SK-N-DZ (cell line): ENCODE measurements at places on chromosomes 13 and 19.

DNA sequence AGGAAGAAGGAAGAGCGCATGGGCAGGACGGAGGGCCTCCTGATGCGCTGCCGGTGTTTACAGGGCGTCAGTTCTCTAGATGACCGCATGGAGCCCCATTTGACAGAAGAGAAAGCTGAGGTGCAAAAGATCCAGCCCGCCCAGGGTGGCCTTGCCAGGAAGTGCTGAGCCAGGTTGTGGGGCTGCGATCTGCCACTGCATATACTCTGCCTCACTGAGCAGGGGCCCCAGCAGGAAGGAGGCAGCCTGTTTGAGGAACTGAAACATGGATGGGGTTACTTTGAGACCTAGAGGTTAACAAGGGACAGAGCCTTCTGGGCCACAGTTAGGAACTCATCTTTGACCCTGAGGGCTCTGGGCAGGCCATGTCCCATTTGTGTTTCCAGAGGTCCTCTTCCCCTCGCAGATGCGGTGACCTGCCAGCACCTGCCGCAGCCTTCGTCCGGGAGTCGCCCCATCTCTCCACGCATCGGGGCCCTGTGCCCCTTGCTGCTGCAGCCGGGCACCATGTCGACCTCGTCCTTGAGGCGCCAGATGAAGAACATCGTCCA, 3.2 kb downstream of the EPN1 start:
- DNase-seq, result no peak

- DNase-seq, result no peak
These were observed 298.8 kb downstream of the LMO7 start for GRCh38 chr13:75934889-75935288.

DNA sequence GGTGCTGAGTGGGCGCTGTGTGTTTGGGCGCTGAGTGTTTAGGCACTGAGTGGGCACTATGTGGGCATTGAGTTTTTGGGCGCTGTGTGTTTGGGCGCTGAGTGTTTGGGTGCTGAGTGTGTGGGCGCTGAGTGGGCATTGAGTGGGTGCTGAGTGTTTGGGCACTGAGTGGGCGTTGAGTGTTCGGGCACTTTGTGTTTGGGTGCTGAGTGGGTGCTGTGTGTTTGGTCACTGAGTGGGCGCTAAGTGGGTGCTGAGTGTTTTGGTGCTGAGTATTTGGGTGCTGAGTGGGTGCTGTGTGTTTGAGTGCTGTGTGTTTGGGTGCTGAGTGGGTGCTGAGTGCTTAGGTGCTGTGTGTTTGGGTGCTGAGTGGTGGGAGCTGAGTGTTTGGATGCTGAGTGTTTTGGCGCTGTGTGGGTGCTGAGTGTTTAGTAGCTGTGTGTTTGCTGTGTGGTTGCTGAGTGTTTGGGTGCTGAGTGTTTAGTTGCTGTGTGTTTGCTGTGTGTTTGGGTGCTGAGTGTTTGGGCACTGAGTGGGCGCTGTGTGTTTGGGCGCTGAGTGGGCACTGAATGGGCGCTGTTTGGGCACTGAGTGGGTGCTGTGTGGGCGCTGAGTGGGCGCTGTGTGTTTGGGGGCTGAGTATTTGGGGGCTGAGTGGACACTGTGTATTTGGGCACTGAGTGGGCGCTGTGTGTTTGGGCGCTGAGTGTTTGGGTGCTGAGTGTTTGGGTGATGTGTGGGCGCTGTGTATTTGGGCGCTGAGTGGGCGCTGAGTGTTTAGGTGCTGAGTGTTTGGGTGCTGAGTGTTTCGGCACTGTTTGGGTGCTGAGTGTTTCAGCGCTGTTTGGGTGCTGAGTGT, 47.2 kb upstream of the F7 start:
- DNase-seq, result no peak

DNA sequence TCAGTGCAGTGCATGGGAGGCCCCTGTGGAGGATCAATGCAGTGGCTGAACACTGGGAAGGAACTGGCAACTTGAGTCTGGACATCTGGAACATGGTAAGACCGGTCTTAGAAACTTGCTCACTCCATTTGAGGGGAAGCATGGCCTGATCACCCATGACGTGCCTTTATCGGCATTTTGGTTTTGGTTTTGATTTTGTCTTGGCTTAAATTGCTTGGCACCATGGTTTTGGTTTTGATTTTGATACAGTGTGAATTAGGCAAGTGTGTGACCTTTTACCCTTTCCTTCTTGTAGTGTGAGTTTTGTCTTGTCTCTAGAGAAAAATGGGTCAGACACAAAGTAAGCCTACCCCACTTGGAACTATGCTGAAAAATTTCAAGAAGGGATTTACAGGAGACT, 77.3 kb downstream of the ZNF486 start:
- no peak for DNase-seq

GRCh38 chr19:10713317-10713716, 4.6 kb upstream of the DNM2 start:
- DNase-seq, result no peak

DNA sequence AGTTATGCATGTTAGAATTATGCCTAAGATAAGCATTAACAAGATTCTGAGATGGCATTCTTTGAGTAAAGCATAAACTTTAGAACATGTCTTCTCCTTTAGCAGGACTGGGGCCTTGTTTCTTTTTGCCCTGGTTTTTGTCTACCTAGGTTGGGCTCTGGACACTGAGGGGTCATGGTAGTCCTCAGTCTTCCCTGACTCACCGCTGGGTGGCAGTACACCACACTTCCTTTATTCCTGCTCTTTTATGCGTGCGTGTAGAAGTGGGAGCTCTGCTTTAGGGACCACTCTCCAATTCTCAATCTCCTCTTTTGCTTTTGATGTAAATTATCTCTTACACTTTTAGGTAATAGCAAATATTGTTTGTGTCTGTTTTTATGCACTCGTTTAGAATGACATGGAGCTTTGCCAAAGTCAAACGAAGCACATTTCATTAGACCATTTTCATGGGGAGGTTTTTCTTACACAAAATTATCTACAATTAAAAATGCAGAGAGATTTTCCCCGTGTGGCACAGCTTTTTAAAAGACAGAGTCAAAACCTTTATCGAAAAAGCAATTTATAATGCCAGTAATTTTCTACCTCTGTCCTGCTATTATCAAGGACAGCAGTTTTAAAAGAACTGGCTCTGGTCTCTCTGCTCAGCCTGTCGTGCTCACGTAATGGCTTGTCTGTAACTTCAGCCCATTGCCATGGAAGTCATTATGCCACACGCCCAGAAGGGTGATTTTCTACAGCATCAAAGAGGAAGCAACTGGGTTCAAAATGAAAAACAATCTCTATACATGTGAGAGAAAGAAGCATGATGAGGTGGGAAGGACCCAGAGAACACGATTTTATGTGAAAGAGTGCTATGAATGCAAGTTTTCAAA, 413.9 kb downstream of the COG6 start:
- peak; percentile 47 for DNase-seq

- DNase-seq, result no peak
These were observed at the start of gene TMEM238 for GRCh38 chr19:55384131-55384919. TSS of gene TMEM238 (minus strand) at chr19:55384292. CDS start at chr19:55384259, 33 bp downstream.

DNA sequence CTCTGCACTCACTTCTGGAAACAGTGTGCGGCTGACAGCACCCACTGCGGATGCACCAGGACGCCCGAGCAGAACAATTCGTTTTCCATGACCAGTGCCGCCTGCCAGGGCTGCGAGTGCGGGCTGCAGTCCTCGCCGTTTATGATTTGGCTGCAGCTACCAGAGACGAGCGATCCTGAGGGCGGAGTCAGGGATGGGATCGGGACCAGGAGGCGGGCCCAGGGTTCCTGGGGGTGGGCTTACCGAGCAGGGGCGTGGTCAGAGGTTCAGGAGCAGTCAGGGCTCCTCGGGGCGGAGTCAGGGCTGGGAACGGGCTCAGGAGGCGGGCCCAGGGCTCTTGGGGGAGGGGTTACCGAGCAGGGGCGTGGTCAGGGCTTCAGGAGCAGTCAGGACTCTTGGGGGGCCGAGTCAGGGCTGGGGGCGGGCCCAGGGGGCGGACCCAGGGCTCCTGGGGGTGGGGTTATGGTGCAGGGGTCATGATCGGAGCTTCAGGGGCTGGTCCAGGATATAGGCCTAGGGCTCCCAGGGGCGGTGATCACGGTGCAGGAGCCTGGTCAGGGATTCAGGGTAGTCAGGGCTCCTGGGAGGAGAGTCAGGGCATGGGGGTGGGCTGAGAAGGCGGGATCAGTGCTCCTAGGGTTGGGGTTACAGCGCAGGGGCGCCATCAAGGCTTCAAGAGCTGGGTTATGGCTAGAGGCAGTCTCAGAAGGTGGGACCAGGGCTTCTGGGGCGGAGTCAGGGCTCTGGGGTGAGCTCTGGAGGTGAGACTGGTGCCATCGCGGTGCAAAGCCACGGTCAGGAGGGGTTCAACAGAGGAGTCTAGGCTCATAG, 1.7 kb downstream of the KLK4 start:
- DNase-seq, result peak; percentile 94

DNA sequence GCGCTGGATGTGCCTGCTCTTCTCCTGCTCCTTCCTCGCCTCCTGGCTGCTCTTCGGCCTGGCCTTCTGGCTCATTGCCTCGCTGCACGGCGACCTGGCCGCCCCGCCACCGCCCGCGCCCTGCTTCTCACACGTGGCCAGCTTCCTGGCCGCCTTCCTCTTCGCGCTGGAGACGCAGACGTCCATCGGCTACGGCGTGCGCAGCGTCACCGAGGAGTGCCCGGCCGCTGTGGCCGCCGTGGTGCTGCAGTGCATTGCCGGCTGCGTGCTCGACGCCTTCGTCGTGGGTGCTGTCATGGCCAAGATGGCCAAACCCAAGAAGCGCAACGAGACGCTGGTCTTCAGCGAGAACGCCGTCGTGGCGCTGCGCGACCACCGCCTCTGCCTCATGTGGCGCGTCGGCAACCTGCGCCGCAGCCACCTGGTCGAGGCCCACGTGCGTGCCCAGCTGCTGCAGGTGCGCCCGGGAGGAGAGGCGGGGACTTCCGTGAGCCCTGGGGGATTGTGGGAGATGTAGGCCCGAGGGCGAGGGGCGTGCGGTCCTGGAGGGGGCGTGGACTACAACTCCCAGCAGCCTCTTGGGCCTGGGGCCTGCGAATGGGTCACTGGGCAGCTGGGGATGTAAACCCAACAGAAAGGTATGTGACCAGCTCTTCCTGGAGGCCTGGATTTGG, 6.7 kb downstream of the KCNJ14 start:
- no peak for DNase-seq

GRCh38 chr13:21074546-21074945, 13.2 kb upstream of the LATS2 start:
- peak; percentile 4 for DNase-seq

DNA sequence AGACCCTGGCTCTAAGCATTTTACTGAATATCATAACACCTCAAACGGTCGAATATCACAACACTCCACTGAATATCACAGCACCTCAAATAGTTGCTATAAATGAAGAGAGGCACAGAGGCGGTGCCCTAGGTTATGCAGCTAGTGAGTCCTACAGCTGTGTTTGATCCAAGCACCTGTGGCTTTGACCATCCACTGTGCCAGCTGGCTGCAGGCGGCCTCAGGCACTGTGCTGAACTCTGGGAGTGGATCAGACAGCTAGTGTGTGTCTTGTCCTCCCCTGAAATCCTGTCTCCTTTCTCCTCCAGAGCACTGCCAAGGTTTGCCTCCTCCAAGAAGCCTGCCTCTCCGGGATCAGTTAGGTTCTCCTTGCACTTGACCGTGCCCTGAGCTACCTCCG, 7.3 kb downstream of the NOSIP start:
- no peak for DNase-seq

- DNase-seq, result no peak
These were observed 668.4 kb downstream of the DIAPH3 start for GRCh38 chr13:59495299-59495698.

DNA sequence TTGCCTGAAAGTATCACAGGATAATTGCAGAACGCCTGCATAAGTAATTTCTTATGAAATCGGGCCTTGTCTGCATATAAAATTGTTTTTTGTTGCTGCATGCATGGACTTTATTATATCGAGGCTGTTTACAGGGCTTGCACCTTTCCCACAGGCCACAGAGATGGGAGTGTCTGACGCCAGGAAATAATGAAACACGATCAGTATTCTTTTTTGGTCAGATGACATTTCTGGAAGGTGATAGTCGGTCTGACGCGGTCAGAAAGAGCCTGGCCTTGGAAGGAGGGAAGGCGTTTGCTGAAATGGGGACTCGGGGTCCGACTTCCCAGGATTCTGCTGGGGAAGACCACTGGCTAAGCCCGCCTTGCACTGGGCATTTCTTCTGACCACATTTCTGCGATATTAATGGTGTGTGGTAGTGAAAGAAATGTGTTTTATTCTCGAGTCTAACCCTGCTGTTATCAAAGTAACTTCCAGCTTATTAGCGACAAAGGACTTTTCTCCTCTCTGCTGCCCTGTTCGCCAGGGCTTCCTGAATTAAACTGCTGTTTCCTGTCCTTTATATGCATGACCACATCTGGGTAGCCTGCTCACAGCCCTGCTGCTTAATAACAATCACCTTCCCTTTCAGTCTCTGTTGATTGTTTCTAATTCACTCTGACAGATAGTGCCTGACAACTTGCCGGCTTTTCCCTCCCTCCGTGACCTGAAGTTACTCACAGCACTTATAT, 11.6 kb upstream of the ZNF536 start:
- DNase-seq, result no peak

GRCh38 chr13:107713314-107713713, 502.0 kb downstream of the LIG4 start:
- no peak for DNase-seq

- no peak for DNase-seq
These were observed 5.7 kb upstream of the LYPD3 start for GRCh38 chr19:43471091-43471490.

GRCh38 chr19:17932485-17933338, at the start of gene CCDC124:
TSS of gene CCDC124 (plus strand) at chr19:17933015. CDS start at chr19:17936421, 3,406 bp downstream.
- DNase-seq, result peak; percentile 92
